ENCODE measurements at places on chromosomes 5 and 9.

GRCh38 chr5:144144956-144145751 lies 25.3 kb downstream of the YIPF5 start:
- DNase-seq, result no peak

DNA sequence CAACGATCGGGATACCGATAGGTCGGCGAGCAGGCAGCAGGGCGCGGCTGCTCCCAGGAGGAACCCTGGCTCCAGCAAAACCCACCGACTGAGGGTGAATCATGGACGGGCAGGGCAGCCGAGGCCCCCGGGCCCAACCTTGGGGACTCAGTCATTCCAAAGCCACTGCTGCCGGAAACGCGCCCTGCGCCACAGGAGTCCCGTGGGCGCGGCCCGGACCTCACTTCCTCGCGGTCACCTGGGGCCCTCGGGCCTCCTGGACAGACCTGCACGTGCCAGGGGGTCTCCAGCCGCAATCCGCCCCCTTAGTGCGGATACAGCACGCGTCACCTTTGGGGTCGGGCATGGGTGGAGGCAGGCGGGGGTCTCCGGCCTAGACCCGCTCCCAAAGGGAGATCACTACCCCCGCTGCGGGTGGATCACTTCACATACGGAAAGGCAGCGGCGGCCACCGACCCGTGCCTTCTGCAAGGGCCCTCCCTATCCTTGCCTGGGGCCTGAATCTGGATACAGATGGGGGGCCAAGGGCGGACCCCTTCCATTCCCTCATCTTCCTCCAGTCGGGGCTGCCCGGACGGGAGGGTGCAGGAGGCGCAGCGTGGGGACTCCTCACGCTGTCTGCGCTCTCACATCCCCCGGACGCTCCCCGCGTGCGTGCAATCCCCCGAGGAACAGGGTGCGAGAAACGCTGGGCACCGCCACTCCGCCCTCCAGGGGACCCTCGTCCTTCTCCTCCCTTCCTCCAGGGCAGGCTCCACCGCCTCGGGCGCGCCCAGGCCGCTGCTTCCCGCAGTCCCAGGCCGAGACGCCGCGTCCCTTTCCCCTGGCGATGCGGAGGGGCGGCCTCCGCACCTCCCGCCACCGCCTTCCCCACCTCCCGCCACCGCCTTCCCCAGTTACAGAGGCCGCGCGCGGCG lies 586 bp downstream of the TXN start:
- DNase-seq, result peak; percentile 39

GRCh38 chr9:33197279-33198152 lies 30.4 kb upstream of the B4GALT1 start:
- DNase-seq, result no peak

DNA sequence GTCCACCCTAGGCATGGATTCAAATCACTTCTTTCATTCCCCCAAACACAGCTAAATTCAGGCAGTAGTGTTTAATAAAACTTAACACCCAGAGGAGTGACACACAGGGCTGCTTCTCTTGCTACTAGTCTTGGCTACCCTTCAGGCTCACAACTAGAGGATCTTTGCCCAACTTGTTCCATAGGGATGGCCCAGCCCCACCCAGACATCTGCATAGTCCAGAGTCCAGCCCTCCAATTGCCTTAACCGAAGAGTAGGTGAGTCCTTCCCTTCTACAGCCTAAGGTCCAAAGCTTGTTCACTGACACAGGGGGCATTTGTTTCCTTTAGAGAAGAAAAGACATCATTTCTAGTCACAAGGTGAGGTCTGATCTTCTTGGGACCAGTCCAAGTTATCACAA lies 15.2 kb upstream of the RXFP3 start:
- no peak for DNase-seq

- DNase-seq, result no peak
Measured at GRCh38 chr5:16364910-16365309, 100.7 kb downstream of the ZNF622 start.

DNA sequence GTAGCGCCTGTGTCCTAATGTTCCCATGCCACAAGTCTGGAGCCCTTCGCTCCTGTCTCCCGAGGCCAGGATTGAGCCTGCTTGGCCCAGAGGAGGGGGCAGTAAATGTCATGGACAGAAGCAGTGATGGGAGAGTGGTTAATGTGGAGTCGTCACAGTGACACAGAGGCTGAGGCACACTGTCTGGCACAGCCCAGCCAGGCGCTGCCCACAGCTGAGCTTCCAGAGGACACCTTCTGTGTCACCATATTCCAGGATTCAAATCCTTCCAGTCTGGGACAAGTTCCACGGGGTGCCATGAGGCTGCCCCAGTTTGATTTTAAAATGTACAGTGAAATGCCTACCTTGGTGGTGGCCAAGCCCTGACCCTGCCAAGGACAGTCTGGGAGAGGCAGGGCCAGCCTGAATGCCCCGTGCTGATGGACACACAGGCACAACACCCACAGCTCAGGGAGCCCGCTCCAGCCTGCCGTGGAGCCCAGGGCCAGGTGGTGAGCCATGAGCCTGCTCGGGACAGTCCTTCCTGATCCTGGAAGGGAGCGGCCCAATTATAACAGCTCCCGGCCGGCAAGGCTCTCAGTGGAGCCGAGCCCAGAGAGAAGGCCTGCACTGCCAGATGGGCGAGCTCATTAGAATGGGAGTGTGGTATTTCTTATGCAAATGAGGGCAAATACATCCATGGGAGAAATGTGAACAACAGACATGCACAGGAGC lies 99.1 kb upstream of the RUFY1 start:
- no peak for DNase-seq

DNA sequence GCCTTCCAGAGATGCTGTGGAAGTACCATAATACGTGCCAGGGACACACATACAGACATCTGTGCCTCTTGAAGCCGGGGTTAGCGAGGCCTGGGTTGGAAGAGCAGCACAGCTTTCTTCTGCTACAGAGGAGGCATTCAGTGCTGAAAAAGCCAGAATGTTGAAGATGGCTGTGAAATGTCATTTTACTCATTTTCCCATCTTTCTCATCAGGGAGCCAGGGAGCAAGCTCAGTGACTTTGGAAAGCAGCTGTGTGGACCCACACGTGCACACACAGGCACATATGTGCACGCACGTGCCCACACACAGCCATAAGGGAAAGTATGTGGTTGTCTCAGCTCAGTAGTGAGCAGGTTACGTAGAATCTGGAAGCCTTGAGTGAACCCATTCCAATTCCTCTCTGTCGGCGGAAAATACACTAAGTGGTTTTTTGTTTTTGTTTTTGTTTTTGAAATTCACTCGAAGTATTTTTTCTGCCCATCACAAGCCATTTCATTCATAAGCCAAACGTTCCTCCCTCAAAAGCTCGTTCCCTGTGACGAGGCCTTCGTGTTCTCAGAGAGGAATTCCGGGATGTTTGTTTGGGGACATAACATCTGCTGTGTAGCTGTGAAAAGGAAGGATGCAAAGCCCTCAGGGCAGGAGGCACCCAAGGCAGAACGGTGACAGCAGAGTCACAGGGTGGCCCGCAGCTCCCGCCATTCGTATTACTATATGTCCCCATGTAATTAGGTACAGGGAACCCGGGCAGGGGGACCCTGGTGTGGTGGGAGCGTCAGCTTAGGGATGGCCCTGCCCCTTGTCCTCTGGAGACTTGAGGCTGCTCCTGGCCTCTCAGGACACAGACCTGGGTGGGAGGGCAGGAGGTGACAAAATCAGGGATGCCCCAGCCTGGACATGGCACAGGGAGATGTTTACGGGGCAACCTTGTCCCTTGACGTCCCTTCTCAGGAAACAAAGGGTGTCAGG lies 29.0 kb upstream of the ANKRD33B start:
- no peak for DNase-seq

GRCh38 chr5:57383093-57383861 lies 99.3 kb downstream of the ACTBL2 start:
- DNase-seq, result peak; percentile 93

- DNase-seq, result no peak
Measured at GRCh38 chr9:12809720-12810119, 34.9 kb downstream of the LURAP1L start.

- DNase-seq, result no peak
Measured at GRCh38 chr9:127938298-127938690, 640 bp upstream of the DPM2 start.

- DNase-seq, result peak; percentile 8
Measured at GRCh38 chr5:139426203-139426885, 13.0 kb downstream of the DNAJC18 start.

DNA sequence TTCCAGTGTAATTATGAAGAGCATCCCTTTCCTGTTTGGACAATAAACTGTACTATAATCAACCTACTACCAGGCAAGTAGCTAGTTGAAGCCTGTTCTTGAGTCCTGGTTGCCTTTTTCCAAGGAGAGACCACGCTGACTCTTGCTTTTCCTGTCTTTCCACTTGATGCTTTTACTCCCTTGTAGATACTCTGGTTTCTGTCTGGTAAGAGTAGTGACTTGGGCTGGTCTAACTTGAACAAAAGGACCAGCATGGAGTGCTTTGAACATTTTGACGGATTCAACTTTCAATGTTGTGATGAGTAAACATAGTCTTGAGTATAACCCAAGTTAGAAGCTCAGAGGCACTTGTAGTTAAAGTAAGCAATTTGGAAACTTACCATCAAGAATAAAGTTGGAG lies 464.3 kb downstream of the GADD45G start:
- DNase-seq, result no peak

- DNase-seq, result no peak
Measured at GRCh38 chr5:71802673-71803072, 83.6 kb downstream of the CARTPT start.

- no peak for DNase-seq
Measured at GRCh38 chr5:76403766-76404222, 709 bp downstream of the IQGAP2 start.

DNA sequence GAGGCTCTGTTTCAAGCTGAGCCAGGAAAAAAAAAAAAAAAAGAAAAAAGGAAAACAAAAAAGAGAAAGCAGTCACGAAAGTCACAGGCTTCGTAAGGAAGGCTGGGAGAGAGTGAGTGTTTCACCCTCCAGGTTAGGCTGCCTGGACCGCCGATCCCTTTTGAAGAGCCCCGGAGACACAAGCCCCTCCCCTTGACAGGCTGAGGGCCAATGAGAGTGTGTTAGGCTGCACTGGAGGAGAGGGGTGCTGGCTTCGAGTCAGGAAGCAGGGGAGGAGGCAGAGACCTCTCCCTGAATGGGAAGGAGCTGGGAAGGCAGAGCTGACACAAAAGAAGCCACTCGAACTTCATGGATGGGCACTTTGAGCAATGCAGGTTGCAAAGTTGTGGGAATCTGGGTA lies at the start of gene NMUR2:
NMUR2 (minus strand) TSS at position 135 of the 400 bp plus-strand sequence. CDS start 166 bp downstream, outside the sequence.
- no peak for DNase-seq
